ENCODE measurements at places on chromosomes 3 and 15.

GRCh38 chr3:13887495-13888300 lies 7.8 kb upstream of the WNT7A start:
- DNase-seq, result no peak

- no peak for DNase-seq
These were observed 81.8 kb upstream of the COL6A5 start for GRCh38 chr3:130263708-130264107.

- no peak for DNase-seq
These were observed 25.0 kb upstream of the MGLL start for GRCh38 chr3:127847236-127847720.

GRCh38 chr15:35399901-35400300 lies 146.1 kb downstream of the DPH6 start:
- DNase-seq, result no peak

- DNase-seq, result no peak
These were observed 329.0 kb upstream of the AZI2 start for GRCh38 chr3:28677581-28677980.

DNA sequence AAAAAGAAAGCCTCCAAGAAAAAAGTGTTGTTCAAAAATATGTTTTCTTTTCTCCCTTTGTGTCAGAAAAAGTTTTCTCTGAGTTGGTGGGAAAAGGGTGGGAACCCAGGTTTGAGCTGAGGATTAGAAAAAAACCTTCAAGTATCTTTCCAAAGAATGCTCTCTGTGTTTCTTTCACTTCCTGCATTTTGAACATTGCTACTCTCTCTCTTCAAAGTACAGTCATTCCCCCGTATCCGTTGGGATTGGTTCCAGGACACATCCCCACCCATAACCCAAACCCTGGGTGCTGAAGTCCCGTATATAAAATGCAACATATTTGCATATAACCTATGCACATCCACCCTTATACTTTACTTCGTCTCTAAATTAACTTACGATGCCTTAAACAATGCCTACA lies 139.6 kb downstream of the TMCO5A start:
- no peak for DNase-seq

DNA sequence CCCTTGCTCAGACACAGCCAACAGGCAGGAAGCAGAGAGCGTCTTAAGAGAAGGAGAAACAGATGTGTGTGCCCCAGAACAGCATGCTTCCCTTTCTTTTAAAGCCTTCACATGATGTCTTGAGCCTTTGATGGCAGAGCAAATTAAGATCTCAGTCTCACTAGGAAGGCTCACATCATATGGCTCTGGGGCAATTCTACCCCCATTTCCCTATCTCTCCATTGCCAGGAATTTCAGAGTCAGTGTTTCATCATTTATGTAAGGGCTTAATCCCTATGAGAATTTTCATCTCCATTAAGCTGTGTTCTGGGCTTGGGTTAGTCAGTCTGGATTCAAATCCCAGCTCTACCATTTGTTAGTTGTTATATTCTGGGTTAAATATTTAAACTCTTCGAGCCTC lies 41.4 kb upstream of the GLCE start:
- DNase-seq, result no peak

GRCh38 chr3:132486099-132486498 lies 68.8 kb downstream of the DNAJC13 start:
- no peak for DNase-seq

DNA sequence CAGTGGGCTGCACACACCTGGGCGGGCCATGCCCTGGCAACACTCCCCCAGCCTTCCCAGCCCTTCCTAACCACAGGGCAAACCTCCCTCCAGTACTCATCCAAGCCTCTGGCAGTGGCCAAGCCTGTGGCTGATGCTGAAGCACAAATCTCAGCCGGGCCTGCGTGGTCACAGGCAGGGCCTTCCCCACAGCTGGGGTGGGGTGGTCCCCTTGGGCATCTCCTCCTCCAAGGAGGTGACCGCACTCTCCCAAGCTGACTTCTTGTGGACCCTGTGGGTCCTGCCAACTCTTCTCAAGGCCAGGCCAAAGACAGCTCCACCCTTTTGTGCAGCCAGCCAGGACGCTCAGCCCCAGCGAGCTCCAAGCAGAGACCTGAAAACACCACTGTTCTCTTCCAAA lies 21.4 kb downstream of the GRAMD2A start:
- DNase-seq, result no peak

GRCh38 chr3:147701195-147701594 lies 292.0 kb downstream of the ZIC1 start:
- DNase-seq, result no peak

DNA sequence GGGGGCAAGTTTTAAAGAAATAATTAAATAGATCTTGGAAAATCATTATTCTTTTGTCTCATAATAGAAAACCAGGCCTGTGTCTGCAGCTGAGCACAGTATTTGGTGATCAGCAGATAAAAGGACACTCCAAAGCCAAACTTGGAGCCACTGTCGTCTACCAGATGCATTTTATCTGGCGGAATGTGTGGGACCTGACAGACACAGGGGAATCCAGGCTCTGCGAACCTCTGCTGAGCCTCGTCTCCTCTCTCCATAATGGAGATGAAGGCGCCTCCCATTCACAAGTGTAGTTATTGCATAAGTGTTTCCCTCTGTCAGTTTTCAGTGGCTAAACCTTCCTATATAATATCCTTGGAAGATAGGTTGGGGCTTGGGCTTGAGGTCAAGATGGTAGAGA lies 42.1 kb downstream of the EEFSEC start:
- no peak for DNase-seq

- no peak for DNase-seq
These were observed 134.0 kb downstream of the TPRA1 start for GRCh38 chr3:127456471-127457093.

- DNase-seq, result no peak
These were observed 19.1 kb upstream of the RIOX2 start for GRCh38 chr3:97991293-97991682.

DNA sequence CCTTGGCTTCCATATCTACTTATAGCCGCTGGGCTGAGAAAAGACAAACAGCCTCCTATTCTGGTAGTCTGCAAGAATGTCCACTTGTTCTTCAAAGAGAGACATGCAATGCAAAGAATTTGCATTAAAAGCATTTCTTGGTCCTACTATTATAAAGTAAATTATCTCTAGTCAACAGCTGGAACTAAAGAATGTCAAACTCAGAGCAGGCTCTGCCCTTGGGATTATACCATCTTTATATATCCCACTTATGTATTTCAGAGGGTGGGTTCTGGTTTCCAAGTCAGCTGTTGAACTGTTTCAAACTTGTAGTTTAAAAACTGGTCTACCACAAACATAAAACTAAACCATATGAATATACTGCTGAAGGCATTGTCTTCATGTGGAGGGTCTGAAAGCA lies 7.0 kb upstream of the ACTC1 start:
- DNase-seq, result no peak

DNA sequence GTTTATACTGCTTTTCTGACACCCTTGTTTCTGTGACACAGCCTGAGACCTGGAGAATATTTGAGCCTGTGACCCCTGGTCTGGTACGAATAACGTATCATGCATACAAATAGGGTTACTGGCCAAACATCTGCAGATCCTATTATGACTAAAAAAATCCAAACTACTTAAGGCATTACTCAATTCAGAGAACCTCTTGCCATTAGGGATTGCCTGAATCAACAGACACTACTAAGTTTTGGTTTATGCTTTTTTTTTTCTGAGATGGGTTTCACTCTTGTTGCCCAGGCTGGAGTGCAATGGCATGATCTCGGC lies 35.4 kb downstream of the OSBPL10 start:
- DNase-seq, result no peak
